ENCODE measurements at places on chromosomes 16 and 17.

- no peak for DNase-seq
- H3K4me1 ChIP-seq, result no peaks in the 10 kb centered on the region
- no peak overlapping the region for H3K4me3 ChIP-seq
Observed at GRCh38 chr16:84532291-84532724, 27.8 kb upstream of the MEAK7 start.

DNA sequence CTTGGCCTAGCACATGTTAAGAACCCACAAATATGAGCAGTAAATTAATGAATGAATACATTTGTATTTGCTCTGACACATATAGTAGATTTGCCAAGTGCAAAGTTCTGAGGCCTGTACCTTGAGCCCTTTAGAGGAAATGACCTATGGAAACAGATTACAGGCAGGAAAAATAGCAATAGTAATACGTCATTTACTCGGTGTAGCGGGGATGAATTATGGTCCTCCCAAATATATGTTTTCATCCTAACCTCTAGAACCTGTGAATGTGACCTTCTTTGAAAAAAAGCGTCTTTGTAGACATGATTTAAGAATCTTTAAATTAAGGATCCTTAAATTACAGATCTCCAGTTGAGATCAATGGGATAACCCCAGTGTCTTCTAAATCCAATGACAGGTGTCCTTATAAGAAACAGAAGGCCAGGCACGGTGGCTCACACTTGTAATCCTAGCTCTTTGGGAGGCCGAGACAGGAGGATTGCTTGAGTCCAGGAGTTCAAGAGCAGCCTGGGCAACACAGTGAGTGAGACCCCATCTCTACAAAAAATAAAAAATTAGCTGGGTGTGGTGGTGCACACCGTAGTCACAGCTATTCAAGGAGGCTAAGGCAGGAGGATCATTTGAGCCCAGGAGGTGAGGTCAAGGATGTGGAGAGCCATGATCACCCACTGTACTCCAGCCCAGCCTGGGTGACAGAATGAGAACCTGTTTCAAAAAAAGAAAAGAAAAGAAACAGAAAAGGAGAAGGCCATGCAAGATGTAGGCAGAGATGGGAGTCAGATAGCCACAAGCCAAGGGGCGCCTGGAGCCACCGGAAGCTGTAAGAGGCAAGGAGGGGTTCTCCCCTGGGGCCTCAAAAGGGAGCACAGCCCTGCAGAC, 5.1 kb upstream of the ITPRIPL2 start:
- no peaks in the 10 kb centered on the region for H3K36me3 ChIP-seq
- peaks cover 24% of the 10 kb centered on the region for H3K4me1 ChIP-seq
- H3K27ac ChIP-seq, result no peak overlapping the region
- H3K4me3 ChIP-seq, result no peak overlapping the region
- no peak for DNase-seq

GRCh38 chr17:28755486-28755885, 11.7 kb downstream of the TRAF4 start:
- no peaks in the 10 kb centered on the region for H3K27me3 ChIP-seq
- no peak for DNase-seq
- peaks cover 3% of the 10 kb centered on the region for H3K4me1 ChIP-seq
- peaks cover 21% of the 10 kb centered on the region for H3K36me3 ChIP-seq
- H3K4me3 ChIP-seq, result no peak overlapping the region

- H3K4me1 ChIP-seq, result no peaks in the 10 kb centered on the region
- H3K36me3 ChIP-seq, result no peaks in the 10 kb centered on the region
- DNase-seq, result no peak
- H3K4me3 ChIP-seq, result no peak overlapping the region
- H3K27me3 ChIP-seq, result peaks cover 1% of the 10 kb centered on the region
- H3K27ac ChIP-seq, result no peak overlapping the region
Observed at GRCh38 chr16:9850817-9851216, 331.4 kb downstream of the GRIN2A start.

DNA sequence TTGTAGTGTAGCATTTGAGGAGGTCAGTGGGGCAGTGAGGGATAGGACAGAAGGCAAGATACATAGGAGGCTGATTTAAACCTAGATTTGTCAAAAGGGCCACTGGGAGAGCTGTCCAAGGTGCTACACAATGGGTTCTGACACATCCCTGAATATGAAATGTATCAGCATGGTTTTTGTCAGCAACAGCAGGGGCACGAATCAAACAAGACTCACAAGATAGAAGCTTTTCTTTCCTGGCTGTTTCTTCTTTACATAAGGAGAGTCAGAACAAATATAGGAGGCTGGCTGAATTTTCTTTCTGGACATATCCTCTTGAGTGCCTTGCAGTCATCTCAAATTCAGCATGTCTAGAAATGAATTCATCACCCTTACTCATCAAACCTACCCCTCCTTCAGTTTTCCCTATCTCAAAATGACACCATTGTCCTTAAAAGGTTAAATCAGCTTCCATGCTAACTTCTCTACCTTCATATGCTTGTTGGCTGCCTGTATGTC, 130.5 kb downstream of the NPIPB5 start:
- DNase-seq, result no peak
- H3K4me3 ChIP-seq, result no peak overlapping the region
- H3K4me1 ChIP-seq, result no peaks in the 10 kb centered on the region
- no peak overlapping the region for H3K27ac ChIP-seq
- H3K27me3 ChIP-seq, result no peaks in the 10 kb centered on the region

DNA sequence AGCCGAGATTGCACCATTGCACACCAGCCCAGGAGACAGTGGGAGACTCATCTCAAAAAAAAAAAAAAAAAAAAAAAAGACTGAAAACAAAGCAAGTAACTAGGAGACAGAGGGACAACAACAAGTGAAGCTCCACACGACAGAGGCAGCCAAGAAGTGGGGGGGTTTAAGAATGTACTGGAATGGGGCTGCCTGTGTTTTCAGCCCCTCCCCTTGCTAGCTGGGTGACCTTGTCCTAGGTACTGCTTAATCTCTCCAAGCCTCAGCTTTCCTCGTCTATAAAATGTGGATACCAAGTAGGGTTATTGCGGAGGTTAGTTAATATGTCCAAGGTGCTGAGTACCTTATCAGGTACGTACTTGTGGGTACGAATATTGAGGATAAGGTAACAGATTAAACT, 163.8 kb upstream of the CACNG5 start:
- H3K4me3 ChIP-seq, result no peak overlapping the region
- peaks cover 36% of the 10 kb centered on the region for H3K36me3 ChIP-seq
- H3K27ac ChIP-seq, result peak overlapping the region; percentile 42
- peaks cover 72% of the 10 kb centered on the region for H3K4me1 ChIP-seq
- no peak for DNase-seq

DNA sequence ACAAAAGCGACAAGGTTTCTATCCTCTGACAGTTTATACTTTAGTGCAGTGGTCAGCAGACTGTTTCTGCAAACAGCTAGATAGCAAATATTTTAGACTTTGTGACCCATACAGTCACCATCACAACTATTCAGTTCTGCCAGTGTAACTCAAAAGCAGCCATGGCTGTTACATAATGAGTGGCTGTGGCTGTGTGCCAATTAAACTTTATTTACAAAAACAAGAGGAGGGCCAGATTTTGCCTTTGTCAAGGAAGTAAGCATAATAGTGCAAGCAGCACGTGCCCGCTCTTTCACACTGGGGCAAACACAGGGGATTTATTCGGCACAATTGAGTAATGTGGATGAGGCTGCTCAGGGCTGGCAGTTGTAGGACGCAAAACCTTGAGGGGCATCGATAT, 551.5 kb downstream of the MAF start:
- H3K27ac ChIP-seq, result no peak overlapping the region
- no peak overlapping the region for H3K4me3 ChIP-seq
- no peaks in the 10 kb centered on the region for H3K4me1 ChIP-seq
- H3K36me3 ChIP-seq, result no peaks in the 10 kb centered on the region
- no peak for DNase-seq

DNA sequence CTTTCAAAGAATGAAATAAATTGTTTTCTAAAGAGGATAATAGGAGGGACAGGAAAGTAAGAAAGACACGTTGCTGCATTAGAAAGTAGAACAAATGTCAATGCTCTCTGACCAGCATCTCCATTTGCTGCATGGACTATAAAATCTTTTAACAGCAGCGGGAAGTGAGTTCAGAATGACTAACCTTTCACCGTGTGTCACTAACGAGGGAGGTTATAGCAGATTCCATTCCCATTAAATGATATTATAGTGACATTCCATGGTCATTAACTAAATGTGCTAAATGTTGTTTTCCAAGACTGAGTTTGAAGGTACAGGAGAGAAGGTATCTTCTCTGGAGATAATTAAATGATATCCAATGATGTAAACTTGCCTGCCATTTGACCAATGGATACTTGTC, 127.1 kb upstream of the HS3ST3A1 start:
- H3K27ac ChIP-seq, result no peak overlapping the region
- DNase-seq, result no peak
- H3K27me3 ChIP-seq, result peaks cover 3% of the 10 kb centered on the region
- H3K4me1 ChIP-seq, result no peaks in the 10 kb centered on the region

GRCh38 chr16:7257016-7257415, 75.6 kb upstream of the RBFOX1 start:
- no peak overlapping the region for H3K4me3 ChIP-seq
- no peaks in the 10 kb centered on the region for H3K27me3 ChIP-seq
- no peak for DNase-seq
- no peaks in the 10 kb centered on the region for H3K4me1 ChIP-seq

DNA sequence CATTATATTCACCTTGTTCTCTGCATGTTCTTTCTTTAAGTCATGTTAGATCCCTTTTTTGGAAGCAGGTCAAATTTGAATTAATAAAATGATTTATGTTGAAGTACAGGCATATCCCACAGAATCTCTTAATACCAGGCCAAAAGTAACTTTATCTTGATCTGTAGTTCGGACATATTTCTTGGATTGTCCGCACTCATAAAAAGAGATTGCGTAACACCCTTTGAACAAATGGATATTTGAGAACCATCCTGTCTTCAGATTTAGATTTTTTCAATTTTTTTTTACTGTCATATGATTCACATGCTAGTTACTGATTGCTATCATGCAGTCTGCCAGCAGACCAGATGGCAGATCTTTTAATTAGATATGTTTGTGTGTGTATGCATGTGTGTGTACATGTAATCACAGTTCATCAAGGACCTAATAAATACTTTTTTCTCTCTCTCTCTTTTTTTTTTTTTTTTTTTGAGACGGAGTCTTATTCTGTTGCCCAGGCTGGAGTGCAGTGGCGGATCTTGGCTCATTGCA, 352.6 kb downstream of the WWOX start:
- DNase-seq, result no peak
- H3K4me1 ChIP-seq, result no peaks in the 10 kb centered on the region
- no peak overlapping the region for H3K27ac ChIP-seq
- peaks cover 4% of the 10 kb centered on the region for H3K36me3 ChIP-seq
- no peaks in the 10 kb centered on the region for H3K27me3 ChIP-seq

DNA sequence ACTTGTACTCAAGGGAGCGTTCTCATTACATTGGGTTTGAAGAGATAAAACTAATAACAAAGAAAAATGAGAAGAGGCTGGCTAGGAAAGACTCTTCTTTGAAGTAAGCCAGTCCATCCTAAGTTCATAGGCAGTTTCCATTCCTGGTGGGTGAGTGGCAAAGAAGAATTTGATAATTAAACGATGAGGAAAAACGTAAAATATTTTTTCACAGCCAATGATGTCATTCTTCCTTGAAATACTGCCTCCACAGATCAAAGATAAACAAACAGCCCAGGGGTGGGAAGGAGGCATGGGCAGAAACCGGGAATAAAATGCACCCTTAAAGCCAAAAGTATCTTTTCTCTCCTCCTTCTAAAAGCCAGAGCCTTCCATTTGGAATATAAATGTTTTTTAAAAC, 346.6 kb downstream of the PMP22 start:
- no peaks in the 10 kb centered on the region for H3K36me3 ChIP-seq
- H3K27me3 ChIP-seq, result peaks cover 6% of the 10 kb centered on the region
- no peak overlapping the region for H3K27ac ChIP-seq
- H3K4me1 ChIP-seq, result no peaks in the 10 kb centered on the region
- no peak overlapping the region for H3K4me3 ChIP-seq
- DNase-seq, result no peak

- no peaks in the 10 kb centered on the region for H3K36me3 ChIP-seq
- no peaks in the 10 kb centered on the region for H3K4me1 ChIP-seq
- no peak for DNase-seq
- H3K27ac ChIP-seq, result no peak overlapping the region
Observed at GRCh38 chr16:9976601-9977000, 205.6 kb downstream of the GRIN2A start.

GRCh38 chr16:813204-813915, 12.8 kb upstream of the GNG13 start:
- peaks cover 7% of the 10 kb centered on the region for H3K4me1 ChIP-seq
- no peaks in the 10 kb centered on the region for H3K36me3 ChIP-seq
- no peak overlapping the region for H3K4me3 ChIP-seq
- H3K27ac ChIP-seq, result no peak overlapping the region

GRCh38 chr17:6043405-6043804, 26.8 kb upstream of the WSCD1 start:
- DNase-seq, result no peak
- no peak overlapping the region for H3K4me3 ChIP-seq
- H3K36me3 ChIP-seq, result no peaks in the 10 kb centered on the region

DNA sequence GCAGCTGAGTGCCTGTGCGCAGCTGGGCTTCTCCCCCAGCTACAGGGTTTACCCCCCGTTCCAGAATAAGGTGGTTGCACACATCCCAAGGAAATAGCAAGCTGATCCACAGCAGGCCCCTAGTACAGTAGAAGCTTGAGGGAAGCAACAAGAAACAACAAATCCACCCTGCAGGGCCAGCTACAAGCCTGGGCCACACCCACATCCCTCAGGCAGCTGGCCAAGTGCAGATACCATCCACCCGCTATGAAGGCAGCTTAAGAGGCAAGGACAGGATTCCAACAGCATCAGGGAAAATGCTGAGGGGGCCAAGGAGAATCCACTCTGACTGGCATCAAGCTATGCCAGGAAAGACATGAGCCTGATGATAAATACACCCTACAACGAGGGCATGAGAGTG, 66.9 kb upstream of the RCVRN start:
- no peak overlapping the region for H3K27ac ChIP-seq
- no peaks in the 10 kb centered on the region for H3K4me1 ChIP-seq
- no peak for DNase-seq
- H3K27me3 ChIP-seq, result no peaks in the 10 kb centered on the region

GRCh38 chr16:82738699-82739098, 111.9 kb downstream of the CDH13 start:
- H3K27ac ChIP-seq, result no peak overlapping the region
- no peak overlapping the region for H3K4me3 ChIP-seq
- no peak for DNase-seq
- H3K27me3 ChIP-seq, result peaks cover 8% of the 10 kb centered on the region

DNA sequence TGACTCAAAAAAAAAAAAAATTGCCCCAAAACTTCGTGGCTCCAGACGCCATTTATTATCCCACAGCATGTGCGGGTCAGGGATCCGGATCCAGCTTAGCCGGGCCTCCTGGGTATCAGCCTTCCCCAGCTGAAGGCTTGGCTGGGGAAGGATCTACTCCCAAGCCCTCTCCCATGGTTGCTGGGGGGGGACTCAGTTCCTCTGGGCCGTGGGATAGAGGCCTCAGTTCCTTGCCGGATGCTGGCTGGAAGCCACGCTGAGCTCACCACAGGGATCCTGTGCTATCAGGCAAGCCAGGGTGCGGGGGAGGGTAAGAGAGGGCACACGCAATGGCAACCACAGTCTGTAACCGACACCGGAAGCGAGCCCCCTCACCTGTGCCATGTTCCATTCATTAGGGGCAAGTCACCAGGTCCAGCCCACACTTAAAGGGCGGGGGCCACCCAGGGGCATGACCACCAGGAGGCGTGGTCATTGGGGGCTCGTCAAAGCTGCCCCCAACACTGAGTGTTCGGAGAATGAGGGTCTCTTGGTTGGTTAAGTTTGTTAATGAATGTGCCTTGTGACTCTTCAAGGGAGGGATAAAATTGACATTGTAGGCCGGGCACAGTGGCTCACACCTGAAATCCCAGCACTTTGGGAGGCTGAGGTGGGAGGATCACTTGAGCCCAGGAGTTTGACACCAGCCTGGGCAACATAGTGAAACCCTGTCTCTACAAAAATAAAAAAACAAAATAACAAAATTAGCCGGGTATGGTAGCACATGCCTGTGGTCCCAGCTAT, 210.0 kb upstream of the GSE1 start:
- H3K27ac ChIP-seq, result no peak overlapping the region
- H3K4me3 ChIP-seq, result no peak overlapping the region
- DNase-seq, result peak; percentile 34
- H3K36me3 ChIP-seq, result no peaks in the 10 kb centered on the region
- peaks cover 4% of the 10 kb centered on the region for H3K4me1 ChIP-seq

Measured in activated naive CD8-positive, alpha-beta T cell treated with anti-CD3 and anti-CD28 coated beads, Interleukin-2, amount 50 U/mL, for 24 hours (primary cell).